A673 (cell line): ENCODE measurements at places on chromosomes 5 and 9.
A peak's percentile ranks its signal among the peaks of the same experiment; 100 is the strongest.

- DNase-seq = no peak
Measured at GRCh38 chr9:105070176-105070575, 142.2 kb upstream of the ABCA1 start.

- no peak for DNase-seq
Measured at GRCh38 chr5:95949810-95950209, 11.8 kb downstream of the ELL2 start.

DNA sequence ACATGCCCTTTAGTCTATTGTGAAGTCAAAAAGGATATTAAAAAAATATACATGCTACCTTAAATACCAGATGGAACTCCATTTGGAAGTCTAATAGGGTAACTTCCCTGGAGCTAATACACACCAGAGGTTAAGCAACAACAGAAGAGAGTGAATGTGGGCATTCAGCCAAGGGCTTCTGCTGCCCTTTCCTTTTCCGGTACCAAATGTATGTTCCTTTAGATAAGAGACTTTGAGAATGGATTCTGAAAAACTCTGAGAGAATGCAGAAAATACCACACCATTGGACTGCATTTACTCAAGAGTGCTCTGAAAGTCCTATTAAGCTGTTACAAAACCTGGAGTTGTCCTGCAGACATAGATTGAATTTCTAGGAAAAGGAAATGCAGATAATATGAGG, 23.8 kb upstream of the TRPM3 start:
- peak; percentile 12 for DNase-seq

GRCh38 chr5:151812757-151813309, 41.1 kb downstream of the G3BP1 start:
- no peak for DNase-seq

GRCh38 chr9:137317718-137318511, 15.8 kb upstream of the NRARP start:
- no peak for DNase-seq

GRCh38 chr5:115586525-115587146, 15.6 kb downstream of the TICAM2 start:
- DNase-seq = peak; percentile 50

DNA sequence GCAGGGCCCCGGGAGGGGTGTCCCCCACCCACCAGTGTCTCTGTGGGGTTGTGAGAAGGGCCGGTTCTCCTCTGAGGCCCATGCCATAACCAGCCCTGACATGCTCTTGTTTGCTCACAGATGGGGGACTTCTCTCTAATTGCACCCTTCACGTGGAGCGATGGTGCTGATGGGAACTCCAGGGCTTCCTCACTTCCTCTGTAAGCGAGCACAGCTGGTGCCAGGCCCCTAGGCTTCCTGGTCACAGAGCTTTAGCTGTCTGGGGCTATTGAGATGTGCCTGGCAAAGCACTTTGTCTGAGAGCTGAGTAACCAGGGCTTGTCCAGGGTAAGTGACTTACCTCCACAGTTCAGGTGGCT, 36.4 kb downstream of the PHF2 start:
- no peak for DNase-seq

DNA sequence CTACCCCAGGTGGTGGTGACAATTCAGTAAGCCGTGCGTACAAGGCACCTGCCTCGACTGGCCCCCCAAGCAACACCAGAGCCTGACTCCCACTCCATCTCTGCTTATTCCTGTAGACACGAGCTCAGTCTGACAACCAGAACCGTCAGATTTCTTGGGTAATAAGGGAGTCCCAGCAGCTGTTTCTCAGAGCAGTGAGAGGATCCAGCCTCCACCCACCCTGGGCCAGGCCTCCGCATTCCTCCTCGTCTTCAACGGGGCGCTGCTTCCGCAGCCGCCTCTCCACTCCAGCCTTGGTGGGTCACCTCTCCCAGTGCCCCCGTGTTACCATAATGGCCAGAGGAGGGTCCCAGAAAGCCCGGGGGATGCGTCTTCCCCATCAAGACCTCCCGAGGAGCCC, 27.7 kb upstream of the GFPT2 start:
- DNase-seq = no peak

GRCh38 chr9:113756476-113757192, 119.5 kb upstream of the ZNF618 start:
- DNase-seq = no peak

DNA sequence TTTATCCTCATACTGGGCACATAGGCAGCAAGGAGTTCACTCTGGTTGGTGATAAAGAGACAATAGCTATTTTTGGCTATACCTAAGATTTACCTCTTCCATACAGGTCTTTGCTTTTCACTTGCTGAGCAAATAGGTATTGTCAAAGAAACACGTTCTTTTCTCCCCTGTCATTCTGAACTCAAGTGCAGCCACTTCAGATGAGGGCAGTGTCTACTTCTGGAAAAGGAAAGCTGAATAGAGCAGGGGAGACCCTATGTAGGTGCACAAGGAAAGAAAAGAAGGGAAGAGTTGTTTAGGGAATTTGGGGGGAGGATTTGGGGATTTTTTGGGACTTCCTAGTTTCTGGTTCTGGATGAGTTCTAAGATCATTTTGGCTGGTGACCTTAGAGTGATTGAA, 109.6 kb downstream of the ATP10B start:
- no peak for DNase-seq

GRCh38 chr5:128927644-128928043, 37.6 kb upstream of the SLC27A6 start:
- no peak for DNase-seq

DNA sequence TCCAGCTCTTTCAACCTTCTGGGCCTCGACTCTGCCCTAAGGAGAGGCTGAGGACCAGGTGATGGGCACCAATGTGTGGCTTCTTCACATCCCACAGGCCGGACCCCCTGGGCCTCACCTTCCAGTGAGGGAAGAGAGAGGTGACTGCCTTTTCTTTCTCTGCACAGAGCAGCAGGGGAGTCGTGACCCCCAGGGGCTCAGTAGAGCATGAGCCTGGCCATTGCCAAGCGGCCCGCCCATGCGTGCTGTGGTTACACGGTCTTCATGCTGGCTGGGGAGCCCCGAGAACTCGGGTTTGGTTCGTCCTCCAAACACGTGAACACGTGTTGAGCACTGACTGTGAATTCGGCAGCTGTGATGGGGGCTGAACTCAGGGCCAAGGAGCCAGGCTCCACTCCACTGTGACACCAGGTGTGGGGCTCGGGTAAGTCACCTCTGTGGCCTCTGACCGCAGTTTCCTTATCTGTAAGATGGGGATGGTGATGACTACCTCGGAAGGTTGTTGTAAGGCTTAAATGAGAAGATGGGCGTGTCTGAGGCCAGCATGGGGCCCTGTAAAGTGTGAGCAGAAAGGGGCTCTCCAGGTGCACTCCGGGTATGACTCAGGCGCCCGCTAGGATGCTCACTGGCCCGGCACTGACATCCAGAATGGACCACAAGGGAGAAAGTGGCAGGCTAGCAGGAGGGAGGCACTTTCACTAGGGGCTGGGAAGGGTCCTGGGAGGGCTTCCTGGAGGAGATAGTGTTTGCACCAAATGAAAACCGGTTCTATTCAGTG, 13.4 kb upstream of the GRHPR start:
- DNase-seq = no peak

- DNase-seq = no peak
Measured at GRCh38 chr5:151449297-151449696, 1.9 kb downstream of the SLC36A1 start.

DNA sequence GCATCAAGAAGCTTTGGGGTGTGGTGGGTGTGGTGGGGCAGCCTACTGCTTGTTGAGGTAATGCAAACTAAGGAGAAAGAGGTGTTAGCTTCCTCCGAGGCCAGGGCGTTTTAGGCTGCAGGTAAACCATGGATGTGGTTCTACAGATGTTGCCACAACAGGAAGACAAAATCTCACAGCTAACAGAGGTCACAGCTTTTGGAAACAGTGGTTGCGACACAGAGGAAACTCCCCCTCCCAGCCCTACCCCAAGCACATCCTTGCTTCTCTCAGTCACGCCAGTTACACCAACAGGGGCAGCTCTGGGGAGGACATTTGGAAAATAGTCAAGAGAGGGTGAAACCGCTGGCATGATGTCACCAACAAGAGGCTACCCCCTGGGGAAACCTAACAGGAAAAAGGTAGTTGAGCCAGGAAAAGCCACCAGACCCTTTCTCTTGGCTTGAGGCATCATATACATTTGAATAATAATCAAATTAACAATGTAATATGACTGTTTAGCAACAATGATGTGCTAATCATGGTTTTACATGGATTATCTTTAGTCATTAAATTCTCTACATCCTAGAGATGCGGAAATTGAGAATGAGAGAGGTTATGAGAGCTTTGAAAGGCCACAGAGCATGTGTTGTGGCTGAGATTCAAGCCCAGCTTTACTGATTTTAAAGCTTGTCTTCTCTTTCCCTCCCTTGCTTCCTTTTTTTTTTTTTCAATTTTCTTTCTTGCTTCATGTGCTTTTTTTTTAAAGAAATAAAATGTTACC, 82.2 kb upstream of the IL12B start:
- peak; percentile 37 for DNase-seq

GRCh38 chr9:22446950-22447617, 460 bp downstream of the DMRTA1 start:
- DNase-seq = peak; percentile 60

DNA sequence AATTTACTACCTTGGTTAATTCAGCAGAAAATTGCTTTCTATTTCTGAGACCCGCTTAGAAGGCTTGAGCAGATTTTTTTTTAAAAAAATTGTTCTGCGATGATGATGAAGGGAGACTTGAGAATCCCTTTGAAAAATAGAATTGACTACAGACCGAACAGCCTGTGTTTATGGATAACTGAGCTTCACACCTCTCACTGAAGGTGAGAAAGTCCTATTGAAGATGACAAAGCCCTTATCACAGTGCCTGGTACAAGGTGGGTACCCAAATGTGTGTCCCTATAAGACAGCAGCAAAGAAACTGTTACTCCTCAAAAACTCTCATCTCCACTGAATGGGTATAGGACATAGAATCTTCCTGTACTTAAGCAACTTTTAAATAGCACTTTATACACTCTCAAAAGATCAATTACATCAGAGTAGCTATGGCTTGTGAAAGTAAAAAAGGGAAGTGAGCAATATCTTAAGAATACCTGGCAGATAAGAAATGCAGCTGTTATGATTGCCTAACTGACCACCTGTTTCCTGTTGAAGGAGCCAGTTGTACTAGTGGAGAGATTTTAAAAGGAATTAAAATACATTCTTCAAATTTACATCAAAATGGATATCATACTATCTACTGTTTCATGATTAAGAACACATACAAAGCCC, 419.7 kb downstream of the CHSY3 start:
- no peak for DNase-seq

GRCh38 chr9:131516100-131516499, 13.4 kb downstream of the POMT1 start:
- DNase-seq = no peak

DNA sequence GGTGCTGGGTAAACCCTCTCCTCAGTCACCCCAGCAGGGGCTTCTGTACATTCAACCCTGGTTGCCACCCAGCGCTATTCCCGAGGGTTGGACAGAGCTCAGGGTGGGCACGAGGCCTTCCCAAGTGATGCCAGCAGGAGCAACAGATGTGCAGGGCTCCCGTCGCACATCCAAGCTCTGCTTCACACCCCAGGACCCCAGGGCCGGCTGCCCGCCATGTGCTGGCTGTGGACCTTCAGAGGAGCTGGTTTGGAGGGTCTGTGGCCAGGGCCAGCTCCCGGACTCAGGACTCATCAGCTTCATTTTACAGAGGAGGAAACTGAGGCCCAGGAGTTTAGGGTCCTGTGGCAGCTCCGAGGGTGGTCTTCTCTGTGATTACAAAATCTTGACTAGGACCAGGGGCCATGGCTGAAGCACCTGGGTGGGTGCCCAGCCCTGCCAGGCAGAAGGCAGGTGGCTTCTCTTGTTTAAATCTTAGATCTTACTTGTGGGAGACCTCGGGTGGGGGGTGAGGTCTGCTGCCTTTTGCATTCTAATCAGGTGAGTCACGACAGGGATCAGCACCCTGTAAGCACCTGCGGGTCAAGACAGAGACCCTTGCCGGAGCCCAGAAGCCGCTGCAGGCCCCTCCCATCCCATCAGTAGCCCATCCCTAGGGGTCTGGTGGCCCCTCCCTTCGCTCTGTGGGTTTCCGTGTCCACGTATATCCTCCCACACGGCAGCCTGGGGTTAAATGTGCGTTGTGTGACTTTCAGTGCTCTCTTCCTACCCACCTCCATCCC, 2.1 kb upstream of the SLC12A7 start:
- no peak for DNase-seq

DNA sequence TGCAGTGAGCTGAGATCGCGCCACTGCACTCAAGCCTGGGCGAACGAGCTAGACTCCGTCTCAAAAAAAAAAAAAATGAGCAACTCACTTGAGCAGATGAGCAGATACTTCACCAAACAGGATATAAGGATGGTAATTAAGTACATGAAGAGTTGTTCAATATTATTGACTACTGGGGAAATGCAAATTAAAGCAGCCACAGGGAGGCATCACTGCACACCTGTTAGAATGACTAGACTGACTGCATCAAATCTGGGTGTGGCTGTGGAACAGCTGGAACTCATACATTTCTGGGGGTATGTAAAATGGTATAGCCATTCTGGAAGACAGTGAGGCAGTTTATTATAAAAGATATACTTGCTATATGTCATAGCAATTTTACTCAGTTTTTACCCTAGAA, 93.0 kb downstream of the WNK2 start:
- DNase-seq = no peak

GRCh38 chr5:136108180-136108611, 24.4 kb upstream of the SMAD5 start:
- DNase-seq = no peak

- no peak for DNase-seq
Measured at GRCh38 chr9:114185570-114186490, 30.5 kb downstream of the COL27A1 start.

- DNase-seq = no peak
Measured at GRCh38 chr9:69411931-69412740, 87.1 kb downstream of the ENTREP1 start.

DNA sequence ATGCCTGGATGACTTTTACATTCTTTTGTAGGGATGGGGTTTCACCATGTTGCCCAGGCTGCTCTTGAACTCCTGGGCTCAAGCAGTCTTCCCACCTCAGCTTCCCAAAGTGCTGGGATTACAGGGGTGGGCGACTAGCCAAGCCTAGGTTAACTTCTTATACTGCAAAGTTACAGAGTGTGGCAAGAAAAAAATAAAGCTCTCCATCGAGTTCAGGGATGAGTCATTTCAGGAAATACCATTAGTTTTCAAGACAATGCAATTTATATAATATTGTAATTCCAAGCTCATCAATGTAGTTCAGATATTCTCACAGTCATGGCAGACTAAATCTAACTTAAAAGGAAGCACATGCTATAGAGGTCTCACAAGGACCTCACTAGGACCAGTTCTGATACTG, 11.5 kb upstream of the ABO start:
- no peak for DNase-seq

GRCh38 chr5:1018596-1018995, 10.0 kb downstream of the NKD2 start:
- DNase-seq = no peak

DNA sequence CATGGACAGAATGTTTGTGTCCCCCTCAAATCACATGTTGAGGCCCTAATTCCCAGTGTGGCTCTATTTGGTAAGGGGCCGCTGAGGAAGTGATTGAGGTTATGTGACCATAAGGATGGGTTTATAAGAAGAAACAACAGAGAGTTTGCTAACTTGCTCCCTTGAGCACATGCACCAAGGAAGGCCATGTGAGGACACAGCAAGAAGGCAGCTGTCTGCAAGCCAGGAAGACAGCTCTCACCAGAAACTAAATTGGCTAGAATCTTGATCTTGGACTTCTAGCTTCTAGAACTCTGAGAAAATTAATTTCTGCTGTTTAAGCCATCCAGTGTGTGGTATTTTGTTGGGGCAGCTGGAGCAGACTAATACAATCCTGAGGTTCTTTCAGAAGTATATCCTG, 35.2 kb upstream of the CDC42SE2 start:
- no peak for DNase-seq

- no peak for DNase-seq
Measured at GRCh38 chr9:128393970-128394369, 22.8 kb downstream of the URM1 start.
